Anterior cingulate cortex (tissue), 58 donors: ENCODE measurements at places on chromosomes 5 and 9.

- no peak for DNase-seq
These were observed 602.6 kb upstream of the DAB2 start for GRCh38 chr5:40027400-40027799.

DNA sequence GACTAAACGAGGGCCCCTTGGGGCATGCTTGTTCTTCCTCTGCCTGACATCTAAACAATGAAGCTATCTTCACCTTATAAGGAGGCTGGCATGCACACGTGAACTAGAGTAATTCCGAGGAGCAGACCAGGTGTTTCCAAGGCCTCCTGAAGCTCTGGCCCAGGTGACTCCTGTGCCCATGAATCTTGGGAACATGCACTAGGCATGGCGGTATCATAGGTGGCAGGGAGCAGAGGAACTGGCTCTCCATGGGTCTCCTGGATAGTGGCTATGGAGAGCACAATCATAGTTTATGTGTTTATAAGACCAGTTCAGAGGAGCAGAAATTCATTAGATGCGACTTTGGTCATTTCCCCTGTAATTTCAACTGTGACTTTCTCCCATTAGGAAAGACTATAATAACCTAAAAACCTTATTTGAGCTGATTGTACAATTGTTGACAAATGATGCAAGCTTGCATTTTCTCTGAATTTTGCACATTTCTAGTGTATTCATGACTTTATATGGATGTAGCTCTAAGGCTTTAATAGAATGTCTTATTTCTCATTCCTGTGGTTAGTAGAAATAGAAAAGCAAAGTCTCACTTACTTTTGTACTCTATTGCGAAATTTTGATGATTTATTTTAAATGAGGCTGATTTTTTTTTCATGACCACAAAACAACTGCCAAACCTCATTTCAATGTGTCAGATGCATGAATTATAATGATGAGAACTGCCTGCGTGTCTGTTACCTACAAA lies 135.3 kb upstream of the RPS23 start:
- DNase-seq, result no peak

- DNase-seq, result peak; percentile 50
These were observed 23.8 kb downstream of the RETREG1 start for GRCh38 chr5:16593013-16593412.

DNA sequence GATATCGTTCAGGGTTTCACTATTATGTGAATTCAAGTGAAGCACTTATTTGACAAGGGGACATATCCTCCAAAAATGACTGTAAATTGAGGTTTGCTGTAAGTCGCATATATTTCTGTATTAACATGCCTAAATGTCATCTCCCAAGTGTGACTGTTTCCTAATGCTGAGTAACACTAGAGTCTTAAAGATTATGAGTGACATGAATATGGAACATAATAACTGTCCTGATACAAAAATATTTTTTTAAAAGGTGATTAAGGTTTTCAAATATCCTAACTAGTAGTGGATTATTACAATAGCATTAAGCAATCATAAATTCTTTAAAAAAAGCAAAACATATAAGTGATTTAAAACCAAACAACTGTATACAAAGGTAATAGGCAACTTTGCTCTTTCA lies 3.6 kb downstream of the NFIB start:
- no peak for DNase-seq

DNA sequence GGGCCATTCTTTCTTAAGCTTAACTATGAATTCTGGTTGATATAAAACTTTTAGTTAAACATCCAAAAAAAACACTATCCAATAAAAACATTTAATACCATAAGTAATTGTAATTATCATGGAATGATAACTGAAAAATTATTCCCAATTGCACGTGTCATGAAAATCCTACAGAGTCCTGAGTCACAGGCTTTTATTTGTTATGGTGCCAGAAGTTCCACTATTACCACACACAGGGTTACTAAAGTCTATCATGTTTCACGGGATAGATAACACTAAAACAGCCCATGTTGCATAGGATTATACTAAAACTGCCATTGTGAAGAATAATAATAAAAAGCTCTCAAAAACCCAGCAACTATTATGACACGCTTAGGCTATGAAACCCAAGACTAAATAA lies 1381.8 kb downstream of the EFNA5 start:
- no peak for DNase-seq

DNA sequence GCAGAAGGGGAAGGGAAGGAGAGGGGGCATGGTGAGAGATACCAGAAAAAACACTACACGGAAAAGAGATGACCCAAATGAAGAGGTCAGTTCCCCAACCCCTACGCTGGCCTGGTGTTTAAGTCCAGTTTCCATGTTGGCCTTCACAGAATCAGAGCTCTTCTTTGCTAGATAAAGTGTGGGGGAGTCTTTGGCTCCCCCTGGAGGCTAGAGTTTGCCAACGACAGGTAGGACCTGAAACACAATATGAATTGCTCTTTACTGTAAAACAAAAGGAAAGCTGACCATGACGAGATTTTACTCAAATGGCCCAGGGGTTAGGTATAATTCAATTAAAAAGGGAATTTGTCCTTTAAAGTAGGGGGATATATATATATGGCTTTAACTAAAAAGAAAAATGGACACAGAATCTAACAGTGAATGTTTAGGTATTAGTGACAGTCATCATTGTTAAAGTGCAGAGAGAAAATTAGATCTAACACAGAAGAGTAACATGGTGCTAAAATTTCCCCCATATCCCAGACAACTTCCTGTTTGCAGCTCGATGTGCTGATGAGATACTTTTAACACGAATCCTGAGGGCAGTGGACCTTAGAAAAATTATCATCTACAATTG lies 92.0 kb downstream of the SV2C start:
- DNase-seq, result no peak

GRCh38 chr5:91123291-91123690 lies 259.8 kb downstream of the ARRDC3 start:
- DNase-seq, result no peak

DNA sequence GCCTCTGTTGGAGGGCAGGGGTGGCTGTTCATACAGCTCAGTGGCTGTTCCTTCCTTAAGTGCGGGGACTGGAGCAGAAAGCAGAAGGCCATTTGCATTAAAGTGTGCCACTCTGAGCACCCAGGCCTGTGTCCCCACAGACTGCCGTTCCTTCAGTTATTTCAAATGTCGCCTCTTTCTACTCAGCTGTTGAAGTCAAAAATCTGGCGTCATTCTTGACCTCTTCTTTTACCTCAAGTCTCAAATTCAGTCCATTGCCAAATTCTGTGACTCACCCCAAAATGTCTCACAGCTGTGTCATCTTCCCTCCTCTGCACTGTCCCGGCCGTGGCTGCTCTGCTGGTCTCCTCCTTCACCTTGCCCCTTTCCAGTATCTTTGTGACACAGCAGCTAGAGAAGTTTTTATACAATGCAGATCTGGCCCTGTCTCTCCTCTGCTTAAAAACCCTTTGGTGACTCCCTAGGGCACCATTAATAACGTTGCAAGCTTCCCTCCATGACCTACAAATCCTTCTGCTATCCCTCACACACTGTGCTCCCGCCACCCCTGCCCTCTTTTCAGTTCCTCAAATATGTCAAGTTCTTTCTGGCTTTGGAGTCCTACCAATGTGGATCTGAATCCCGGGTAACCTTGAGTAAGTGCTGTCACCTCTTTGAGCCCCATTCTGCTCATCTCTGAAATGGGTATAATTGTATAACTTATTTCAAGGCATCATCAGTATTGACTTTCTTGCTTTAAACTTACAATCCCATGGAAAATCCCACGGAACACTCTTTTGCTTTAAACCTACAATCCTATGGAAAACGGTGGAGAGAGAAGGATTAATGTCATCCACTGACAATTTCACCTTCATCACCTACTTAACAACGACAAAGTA lies 98.3 kb upstream of the BOD1 start:
- no peak for DNase-seq

DNA sequence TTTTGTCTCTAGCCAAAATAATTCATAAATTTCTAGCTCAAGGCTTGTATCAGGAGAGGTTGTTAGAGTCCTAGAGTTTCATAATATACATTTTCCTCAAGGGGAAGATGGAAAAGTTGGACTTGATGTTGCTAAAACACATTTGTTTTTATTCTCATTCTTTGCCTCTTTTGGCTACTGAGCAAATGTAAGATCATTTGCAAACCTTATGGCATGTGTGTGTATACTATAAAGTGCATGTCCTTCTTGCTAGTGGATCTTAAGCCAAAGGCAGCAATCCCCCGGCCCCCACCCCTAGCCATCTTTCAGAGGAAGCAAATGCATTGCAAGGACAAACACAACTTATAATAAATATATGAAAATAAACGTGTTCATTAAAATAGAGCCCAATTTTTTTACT lies 43.0 kb downstream of the ADAMTSL1 start:
- no peak for DNase-seq

DNA sequence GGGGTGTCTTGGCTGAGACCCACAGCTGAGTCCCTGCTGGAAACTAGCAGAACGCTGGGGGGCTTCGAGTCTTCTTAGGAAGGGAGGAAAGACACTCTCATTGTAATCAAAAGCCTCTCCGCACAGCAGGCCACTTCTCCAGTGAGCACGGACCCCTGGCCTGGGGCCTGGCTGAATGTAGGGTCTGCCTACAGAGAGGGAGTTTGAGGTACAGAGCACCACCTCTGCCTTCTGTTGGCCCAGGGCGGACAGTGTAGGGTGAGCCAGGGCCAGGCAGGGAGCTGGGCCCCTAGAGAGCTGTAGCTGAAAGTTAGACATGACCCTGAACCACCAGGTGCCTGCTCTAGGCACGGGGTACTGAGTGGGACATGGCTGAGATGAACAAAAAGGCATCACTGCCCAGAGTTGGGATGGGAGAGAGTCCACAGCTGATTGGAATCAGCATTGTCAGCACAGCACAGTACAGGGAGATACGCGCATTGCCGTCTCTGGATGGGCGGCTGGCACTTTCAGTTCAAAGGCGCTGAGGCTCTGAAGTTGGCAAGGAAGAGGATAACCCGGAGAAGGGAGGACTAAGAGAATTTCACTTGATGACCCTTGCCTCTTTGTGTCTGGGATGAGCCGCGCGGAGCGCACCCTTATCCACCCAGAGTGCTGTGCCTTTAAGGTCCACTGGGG lies 363 bp upstream of the SLC25A48 start:
- no peak for DNase-seq

DNA sequence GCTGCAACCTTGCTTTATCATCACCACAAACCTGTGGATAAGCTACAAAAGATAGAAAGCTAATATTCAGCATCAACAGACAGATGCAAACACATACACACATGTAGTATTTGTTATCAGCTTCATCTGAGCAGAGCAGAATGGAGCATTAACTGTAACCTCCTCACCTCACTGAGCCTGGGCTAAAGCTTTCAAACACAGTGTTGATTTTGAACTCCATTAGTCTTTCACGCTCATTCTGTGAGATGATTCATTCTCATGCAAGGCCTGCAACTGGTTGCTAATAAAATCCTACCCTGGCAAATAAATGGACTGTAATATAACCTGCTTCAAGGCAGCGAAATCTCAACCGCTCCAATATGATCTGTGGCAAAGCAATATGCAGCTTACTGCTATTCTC lies 1360.6 kb upstream of the ACO1 start:
- DNase-seq, result no peak

DNA sequence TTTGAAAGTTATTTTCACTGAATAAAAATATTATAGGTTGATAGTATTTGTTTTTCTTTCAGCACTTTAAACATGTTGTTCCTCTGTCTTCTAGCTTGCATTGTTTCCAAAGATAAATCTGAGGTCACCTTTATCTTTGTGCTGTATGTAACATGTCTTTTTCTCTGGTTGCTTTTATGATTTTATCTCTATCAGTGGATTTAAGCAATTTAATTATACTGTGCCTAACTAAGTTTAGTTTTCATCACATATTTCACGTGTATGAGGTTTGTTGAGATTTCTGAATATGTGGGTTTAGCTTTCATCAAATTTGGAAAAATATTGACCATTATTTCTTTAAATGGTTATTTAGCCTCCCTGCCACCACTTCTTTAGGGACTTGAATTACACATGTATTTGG lies 214.5 kb downstream of the SNX18 start:
- DNase-seq, result no peak

- no peak for DNase-seq
These were observed 13.8 kb downstream of the CYFIP2 start for GRCh38 chr5:157279605-157280239.

DNA sequence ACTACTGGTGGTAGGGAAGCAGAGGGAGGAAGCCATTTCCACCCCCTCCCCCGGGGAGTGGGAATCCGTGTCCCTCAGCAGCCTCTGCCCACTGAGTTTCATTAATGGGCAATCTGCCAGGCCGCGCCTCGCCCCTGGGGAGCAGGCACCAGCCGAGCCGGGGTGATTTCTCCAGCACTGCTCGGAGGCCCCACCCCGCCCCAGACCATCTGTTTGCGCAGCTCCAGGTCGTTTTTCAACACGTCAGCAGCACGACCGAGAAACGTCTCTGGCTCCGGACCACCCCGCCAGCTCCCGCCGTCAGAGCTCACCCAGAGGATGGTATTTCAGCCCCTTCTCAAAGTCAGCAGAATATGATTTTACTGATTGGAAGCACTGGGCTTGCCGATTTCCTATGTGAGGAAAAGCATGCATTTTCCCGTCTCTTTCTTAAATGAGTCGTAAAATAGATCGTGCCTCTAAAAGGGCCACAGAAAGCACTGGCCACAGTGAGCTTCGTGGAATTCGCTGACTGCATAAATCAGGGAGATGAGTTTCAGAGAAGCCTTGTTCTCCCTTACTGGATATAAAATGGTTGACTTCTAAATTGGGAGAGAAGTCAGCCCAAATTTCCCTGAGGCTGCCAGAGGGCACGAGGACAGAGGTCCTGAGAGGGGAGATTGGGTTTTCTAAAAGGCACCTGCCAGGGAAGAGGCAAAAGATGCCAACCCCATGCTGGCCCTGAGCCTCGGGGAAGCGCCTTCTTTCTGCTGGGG lies 47.0 kb downstream of the OLFM1 start:
- no peak for DNase-seq

DNA sequence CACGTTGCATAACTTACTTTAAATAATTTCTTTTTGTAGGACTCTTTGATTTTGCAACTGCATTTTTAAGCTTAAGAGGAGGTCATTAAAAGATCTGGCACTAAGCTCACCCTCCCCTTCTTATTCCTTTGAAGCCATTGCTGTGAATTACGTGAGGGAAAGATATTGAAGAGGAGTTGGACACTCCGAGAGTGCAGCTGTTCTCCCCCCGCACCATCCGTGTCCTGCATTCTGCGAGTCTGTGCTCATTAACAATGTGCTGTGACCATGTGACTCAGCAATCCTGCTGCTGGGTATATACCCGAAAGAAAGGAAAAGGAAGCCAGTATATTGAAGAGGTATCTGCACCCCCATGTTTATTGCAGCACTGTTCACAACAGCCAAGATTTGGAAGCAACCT lies 40.0 kb downstream of the NXNL2 start:
- DNase-seq, result no peak

- no peak for DNase-seq
These were observed 5.7 kb upstream of the SYK start for GRCh38 chr9:90795871-90796317.

DNA sequence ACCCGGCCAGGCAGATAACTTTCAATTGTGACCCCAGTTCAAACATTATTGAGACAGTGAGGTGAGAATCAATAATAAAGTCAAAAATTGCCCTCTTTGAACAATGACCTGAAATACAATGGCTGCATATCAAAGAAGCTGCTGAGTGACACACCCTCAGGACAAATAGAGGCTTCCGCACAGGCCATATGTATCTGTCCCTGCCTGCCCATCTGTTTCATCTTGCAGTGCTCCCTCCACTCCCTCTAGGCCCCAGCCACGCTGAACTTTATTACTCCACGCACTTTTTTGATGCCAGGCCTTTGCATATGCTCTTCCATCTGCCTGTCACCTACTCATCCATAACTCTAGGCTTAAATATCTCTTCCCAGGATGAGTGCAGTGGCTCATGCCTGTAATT lies 15.9 kb upstream of the PFDN1 start:
- no peak for DNase-seq
